ENCODE measurements at places on chromosomes 3 and 15. TPM values are rescaled to one million over a fixed set of nuclear protein-coding genes. Genes with fewer than 3 reads are reported as not detected.

DNA sequence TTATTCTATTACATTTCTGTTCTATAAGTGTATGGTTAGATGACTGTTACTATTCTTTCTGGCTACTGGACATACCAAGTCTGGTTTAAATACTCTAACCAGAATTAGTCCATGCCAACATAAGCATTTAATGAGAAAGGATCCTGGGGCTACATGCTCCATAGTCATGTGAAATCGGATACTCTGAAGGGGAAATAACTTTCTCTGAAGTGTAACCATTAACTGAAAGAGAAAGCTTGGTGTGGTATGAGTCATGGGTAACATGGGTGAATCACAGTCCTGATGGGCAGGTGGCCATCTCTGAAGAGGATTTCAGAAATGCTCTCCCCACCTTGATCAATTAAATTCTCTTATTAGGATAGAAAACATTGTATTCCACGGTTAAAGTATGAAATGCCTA is 69.4 kb downstream of the FHIT start:
- peak; percentile 49 for DNase-seq

GRCh38 chr15:43294091-43294706 is 27.5 kb upstream of the TGM5 start:
- no peak for DNase-seq

Gene CGNL1
- total RNA-seq, result 1.1 TPM

- DNase-seq, result peak; percentile 41
These were observed 39.4 kb downstream of the WWTR1 start for GRCh38 chr3:149618151-149619123.

- DNase-seq, result no peak
These were observed 220.5 kb downstream of the OPA1 start for GRCh38 chr3:193813501-193813830.

- no peak for DNase-seq
These were observed 15.7 kb downstream of the RFT1 start for GRCh38 chr3:53114412-53115074.

GRCh38 chr3:60363817-60364216 is 887.4 kb downstream of the FHIT start:
- DNase-seq, result no peak

GRCh38 chr15:68384451-68385239 is 47.3 kb downstream of the ITGA11 start:
- peak; percentile 97 for DNase-seq

Gene PIERCE2
- 5.3 TPM for total RNA-seq

DNA sequence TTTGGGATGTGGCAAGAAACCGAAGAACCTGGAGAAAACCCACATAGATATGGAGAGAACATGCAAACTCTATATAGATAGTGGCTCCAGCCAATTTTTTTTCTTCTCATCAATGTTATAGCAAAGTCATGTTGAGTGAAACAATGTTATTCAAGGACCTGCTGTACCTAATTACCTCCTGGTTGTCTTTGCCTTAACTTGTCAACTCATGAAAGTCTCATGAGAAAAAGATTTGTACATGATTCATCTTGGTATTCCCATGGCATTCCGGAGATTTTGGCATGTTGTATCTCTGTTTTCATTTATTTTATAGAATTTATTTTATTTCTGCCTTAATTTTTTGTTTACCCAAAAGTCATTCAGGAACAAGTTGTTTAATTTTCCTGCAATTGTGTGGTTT is 303.8 kb upstream of the CDIN1 start:
- DNase-seq, result no peak

DNA sequence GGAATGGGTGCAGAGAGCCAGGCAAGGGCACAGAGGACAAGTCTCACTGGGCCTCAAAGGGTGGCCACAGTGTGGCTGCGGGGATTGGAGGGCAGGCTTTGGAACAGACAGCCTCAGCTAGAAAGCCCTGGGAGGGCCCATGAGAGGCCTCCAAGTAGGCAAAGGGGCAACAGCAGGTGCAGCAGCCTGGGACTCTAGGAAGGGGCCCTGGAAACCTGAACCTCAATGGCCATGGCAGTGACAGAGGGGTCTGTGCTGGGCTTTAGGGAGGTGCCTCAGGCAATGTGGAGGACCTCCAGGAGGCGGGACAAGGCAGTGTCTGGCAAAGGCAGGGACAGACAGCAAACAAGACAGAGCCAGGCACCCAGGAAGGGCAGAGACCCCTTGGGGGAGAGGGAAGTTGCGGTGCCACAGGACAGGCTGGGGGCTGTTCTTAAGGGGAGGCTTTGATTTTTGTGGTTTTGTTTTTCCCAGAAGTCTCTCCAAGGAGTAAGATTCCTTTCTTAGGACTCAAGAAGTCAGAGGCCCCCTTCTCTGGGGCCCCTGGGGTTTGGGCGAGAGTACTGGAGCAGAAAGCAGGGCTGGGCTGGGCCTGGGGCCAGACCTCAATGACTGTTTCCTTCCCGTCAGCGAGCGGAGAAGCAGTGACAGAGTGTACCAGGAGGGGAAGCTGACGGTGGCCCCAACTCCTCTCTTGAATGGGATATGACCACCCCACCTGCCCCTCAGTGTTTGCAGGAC is 9.7 kb downstream of the STOML1 start:
- peak; percentile 89 for DNase-seq

GRCh38 chr15:42858999-42859789 is 61.4 kb downstream of the TTBK2 start:
- DNase-seq, result no peak

- DNase-seq, result no peak
These were observed 182.7 kb upstream of the DCBLD2 start for GRCh38 chr3:99084156-99084555.

DNA sequence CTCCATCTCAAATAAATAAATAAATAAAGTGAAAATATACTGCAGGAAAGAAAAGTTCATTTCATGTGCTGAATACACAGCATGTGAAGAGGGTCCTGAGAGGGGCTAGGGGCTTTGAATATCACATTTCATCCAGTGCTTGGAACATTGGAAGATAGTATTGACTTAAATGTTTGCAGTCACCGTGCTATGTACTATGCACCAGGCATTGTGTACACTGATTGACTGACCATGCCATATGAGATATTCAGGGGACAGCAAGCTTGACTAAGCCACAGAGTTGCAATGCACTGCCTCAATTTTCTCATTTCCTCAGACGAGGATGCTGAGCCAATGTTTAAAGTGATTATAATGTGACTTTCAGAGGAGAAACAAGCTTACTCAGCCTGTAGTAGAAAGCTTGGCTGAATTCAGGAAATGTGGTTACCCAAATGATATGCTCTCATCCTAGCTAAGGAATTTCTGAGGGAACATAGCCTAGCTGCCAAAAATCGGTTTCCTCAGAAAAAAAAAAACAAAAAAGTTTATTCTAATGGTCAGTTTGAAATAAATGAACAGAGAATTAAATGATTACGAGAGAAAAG is 557.9 kb downstream of the FGF12 start:
- DNase-seq, result peak; percentile 1

DNA sequence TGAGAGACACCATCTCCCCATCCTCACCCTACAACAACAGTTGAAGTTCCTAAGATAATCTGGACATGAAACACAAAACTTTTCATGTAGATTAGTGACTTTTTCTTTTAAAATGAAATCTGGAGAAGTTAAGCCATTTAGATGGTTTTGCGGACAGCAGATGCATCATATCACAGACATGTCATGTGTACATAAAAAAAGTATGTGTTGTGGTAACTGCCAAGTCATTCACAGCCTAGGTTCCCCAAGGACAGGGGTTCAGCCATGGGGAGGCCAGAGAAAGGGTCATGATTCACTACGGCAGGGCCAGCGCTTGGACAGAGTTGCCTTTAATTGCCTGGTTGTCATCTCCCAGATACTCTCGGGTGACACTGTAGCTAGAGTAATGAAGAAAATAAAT is 163.2 kb downstream of the PDZRN3 start:
- peak; percentile 76 for DNase-seq

GRCh38 chr3:18423401-18424212 is 1.5 kb downstream of the SATB1 start:
- no peak for DNase-seq

Gene FMN1
- total RNA-seq, result 9.0 TPM

DNA sequence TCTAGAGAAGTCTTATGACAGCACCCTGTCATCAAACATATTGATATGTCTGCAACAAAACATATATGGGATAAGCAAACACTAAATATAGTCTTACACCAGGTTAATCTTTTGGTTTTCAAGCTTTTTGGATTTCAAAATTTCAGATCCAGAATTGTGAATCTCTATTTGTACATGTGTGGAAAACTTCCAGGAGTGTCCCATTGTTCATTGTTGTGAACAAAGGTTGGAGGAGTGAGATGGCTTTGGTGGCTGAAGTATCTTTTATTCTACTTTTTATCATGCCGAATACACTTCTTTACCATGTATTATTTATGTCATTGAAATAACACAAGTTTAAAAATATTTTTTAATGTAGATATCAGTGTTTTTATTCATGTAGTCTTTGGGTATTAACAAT is 5.9 kb upstream of the FHIT start:
- no peak for DNase-seq

- DNase-seq, result peak; percentile 69
These were observed 533.0 kb upstream of the SEMA6D start for GRCh38 chr15:47184003-47184907.

GRCh38 chr15:76152197-76152596 is 92.4 kb downstream of the TMEM266 start:
- DNase-seq, result no peak

DNA sequence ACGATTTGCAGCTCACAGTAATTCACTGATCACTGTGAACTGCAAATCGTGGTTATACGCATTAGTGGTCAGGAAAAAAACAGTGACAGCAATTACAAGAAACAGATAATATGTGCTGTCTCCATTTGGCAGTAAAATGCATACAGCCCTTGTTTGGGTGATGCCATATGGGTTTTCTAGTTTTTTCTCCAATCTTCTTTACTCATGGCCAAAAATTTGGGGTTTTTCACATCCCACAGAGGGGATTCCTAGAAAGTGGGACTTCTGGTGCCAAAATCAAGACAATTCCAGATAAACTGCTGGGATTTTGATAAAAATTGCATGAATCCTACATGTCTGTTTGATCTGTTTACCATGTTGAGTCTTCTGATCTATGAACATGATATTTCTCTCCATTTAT is 15.6 kb downstream of the NDN start:
- no peak for DNase-seq

GRCh38 chr3:133393204-133393603 is 6.7 kb upstream of the BFSP2 start:
- no peak for DNase-seq

DNA sequence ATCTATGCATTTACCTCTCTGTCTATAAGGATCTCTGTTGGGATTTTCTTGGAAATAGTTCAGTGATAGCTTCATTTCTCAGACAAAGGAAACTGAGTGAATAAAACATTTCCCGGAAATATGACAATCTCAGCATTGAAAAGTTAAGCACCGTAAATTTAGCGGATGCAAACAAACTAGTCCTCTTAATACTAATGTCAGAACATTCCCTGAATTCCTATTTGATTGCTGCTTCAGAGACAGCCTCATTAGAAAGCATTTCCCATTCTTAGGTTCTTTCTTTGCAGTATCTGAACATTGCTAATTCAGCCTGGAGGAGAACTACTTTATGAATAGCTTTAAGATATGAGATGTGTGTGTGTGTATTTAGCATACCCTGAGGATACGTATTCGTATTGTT is 101.3 kb downstream of the NR2F2 start:
- no peak for DNase-seq

- peak; percentile 99 for DNase-seq
These were observed 20.4 kb upstream of the PLXND1 start for GRCh38 chr3:129626744-129627349.

DNA sequence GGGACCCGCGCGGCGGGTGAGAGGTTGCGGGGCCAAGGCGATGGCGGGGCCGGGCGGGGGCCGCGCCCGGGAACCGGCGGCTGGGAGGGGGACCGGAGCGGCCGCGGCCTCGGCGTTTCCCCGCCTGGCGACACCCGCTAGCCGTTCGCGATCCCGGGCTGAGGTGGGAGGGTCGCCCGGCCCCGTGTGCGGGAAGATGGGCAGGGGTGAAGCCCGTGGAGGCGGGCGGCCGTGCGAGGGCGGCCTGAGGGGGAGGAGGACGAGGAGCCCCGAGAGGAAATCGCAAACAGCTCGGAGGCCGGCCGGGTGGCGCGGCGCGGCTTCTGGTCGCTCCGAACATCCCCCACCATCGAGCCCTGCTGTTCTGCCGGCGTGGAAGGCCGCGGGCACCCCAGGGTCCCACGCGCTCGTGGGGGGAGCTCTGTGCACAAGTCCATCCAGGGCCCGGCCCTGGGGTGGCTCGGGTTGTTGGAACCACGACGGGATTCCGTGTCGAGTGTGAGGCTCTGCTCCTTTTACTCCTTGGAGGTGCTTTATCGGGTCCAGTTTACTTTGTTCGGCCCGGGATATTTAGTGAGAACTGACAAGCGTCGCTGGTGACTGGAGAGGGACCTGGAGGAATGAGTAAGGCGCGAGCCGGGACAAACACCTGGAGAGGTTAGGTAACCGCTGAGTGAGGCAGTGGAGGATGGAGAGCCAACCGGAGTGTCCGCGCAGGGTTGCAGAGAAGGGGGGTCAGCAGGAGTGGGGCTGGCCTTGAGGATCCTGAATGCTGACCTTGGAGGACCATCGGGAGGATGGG is 728 bp downstream of the CRTC3 start:
- peak; percentile 95 for DNase-seq

Gene ABI3BP
- total RNA-seq, result 183 TPM

- DNase-seq, result peak; percentile 98
These were observed 23.2 kb downstream of the SPTBN5 start for GRCh38 chr15:41870689-41871081.

DNA sequence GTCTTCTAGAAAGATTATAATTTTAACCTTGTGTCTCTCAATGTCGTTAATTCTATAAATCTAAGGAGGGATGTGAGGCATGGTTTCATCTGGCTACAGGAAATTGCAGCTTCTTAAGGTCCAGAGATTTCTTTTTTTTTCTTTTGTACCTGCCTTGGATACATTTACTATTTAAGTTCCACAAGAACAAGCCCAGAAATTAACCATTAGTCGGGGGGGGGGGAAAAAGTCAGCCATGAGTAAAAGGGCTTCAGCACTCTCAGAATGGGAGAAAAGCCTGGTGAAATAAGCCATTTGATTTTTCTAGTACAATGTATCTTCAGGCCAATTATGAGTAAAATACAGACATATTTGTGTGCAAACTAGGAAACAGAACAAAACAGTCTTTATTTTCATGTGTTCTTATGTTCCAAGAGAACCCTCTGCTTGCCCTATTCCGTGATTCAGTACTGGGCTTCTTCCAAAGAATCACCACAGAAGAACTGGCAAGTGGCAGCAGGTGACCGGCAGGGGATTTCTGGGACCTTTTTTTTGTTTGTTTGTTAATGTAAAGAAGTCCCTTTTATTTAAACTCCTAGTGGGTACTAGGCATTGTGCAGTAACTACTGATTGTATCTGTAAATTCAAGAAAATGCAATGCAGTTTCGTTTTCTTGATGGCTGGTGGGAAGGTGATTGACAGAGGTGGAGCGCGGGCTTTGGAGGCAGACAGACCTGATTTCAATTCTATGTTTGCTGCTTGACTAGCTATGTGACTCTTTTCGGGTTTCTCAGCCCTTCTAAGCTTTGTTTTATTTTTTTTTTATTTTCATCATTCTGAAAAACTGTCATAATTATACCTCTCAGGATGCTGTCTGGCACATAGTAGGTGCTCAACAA is 82.5 kb downstream of the PEX5L start:
- DNase-seq, result no peak

- DNase-seq, result peak; percentile 84
These were observed 35.2 kb downstream of the BHLHE40 start for GRCh38 chr3:5014391-5014790.

Gene CHST13
- total RNA-seq, result not detected

Measured in osteoblast (primary cell).